ENCODE measurements at places on chromosomes 11 and 22. TPM values are rescaled to one million over a fixed set of nuclear protein-coding genes. Genes with fewer than 3 reads are reported as not detected.

The NXPE2 gene
- 1.2 TPM for total RNA-seq

The INPP5J gene
- total RNA-seq: 0.32 TPM

The OR8A1 gene
- not detected for total RNA-seq

The NRIP3 gene
- 3.1 TPM for total RNA-seq

The CSF2RB gene
- total RNA-seq: 5.3 TPM

The WNT11 gene
- 6.3 TPM for total RNA-seq

The PATE1 gene
- total RNA-seq: not detected

The MYRF gene
- total RNA-seq: 4.7 TPM

The SEPTIN3 gene
- 1.7 TPM for total RNA-seq

The IGSF22 gene
- total RNA-seq: 0.21 TPM

The PC gene
- 3.6 TPM for total RNA-seq

The MRGPRX4 gene
- not detected for total RNA-seq

The CALCA gene
- not detected for total RNA-seq

The UBQLNL gene
- total RNA-seq: 0.85 TPM

The DGCR6 gene
- total RNA-seq: 4.4 TPM

The LMO1 gene
- total RNA-seq: not detected

The SYT9 gene
- 2.6 TPM for total RNA-seq

The DUSP8 gene
- 0.85 TPM for total RNA-seq

The EHF gene
- 79.8 TPM for total RNA-seq

The OR6A2 gene
- total RNA-seq: 0.85 TPM

The GAB4 gene
- total RNA-seq: not detected

The SLC22A8 gene
- total RNA-seq: not detected

The MMP8 gene
- total RNA-seq: 1.3 TPM

The MISFA gene
- total RNA-seq: 2.6 TPM

The CRYAB gene
- 21.3 TPM for total RNA-seq

The GGTLC3 gene
- total RNA-seq: not detected

The SMC1B gene
- 0.16 TPM for total RNA-seq

The UPK3A gene
- total RNA-seq: 88.9 TPM

The ARHGAP42 gene
- total RNA-seq: 51.6 TPM

The C22orf31 gene
- not detected for total RNA-seq

The AHNAK gene
- 554 TPM for total RNA-seq

The SLC22A9 gene
- not detected for total RNA-seq

The WNT7B gene
- 3.1 TPM for total RNA-seq

The MS4A13 gene
- not detected for total RNA-seq

The MIAT gene
- 3.3 TPM for total RNA-seq

The CHRDL2 gene
- 0.69 TPM for total RNA-seq

The FOLR3 gene
- not detected for total RNA-seq

The GPHA2 gene
- not detected for total RNA-seq

The LRRC56 gene
- total RNA-seq: 0.90 TPM

The DDIAS gene
- total RNA-seq: 7.8 TPM

The CNIH2 gene
- total RNA-seq: 1.1 TPM

The FXYD2 gene
- total RNA-seq: 5.0 TPM

The PHLDA2 gene
- 1.1 TPM for total RNA-seq

The IL18 gene
- 18.1 TPM for total RNA-seq

The SCT gene
- not detected for total RNA-seq

The TMEM121B gene
- total RNA-seq: 0.21 TPM

The OR5B21 gene
- not detected for total RNA-seq

The MN1 gene
- total RNA-seq: 9.1 TPM

The CCDC188 gene
- 0.69 TPM for total RNA-seq

The SLC7A4 gene
- 0.42 TPM for total RNA-seq

The SIK2 gene
- 14.2 TPM for total RNA-seq

The TOB2 gene
- total RNA-seq: 20.9 TPM

Measured in urinary bladder (tissue), 4 donors.